ENCODE measurements at places on chromosomes 12 and 14.

DNA sequence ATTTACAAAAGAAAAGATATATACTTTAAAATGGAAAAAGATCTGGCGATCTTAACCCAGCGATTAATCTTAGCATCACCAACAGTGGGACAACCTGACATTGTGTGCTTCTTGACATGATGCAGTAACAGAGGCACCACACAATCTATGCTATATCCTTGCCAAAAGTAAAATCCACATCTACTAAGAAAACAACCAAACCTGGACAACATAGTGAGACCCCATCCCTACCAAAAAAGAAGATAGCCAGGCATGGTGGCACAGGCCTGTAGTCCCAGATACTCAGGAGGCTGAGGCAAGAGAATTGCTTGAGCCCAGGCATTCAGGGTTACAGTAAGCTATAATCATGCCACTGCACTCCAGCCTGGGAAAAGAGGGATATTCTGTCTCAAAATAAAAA lies 50.5 kb downstream of the SINHCAF start:
- DNase-seq = no peak

- DNase-seq = no peak
These were observed 341.6 kb upstream of the FKBP4 start for GRCh38 chr12:2453076-2453760.

DNA sequence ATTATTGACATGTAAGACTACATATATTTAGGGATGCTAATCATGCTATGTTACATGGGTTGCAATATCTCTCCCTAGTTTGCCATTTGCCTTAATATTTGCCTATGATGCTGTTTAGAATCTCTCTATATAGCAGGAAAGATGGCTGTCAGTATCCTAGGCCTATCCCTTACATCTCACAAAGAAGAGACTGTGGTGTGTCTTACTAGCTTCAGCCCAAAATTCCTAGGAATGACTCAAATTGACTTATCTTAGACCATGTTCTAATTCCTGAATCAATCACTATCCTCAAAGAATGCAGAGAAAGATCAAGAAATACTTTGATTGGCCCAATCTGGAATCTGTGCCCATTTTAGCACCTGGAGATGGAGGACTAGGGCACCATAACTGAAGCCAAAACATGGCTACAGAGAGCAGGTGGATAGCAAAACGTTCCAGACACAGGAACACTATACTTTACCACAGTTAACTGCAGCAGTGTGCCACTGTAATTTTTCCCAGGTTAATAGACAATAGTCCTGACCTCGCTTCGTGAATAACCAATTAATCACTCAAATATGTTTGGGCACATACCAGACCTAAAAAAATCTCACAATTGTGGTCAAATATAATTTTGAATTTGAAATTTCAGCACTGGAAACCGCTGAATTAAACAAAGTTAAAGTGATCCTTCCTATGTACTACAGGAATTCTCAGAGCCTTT lies 32.7 kb upstream of the GLIPR1 start:
- DNase-seq = no peak

- no peak for DNase-seq
These were observed 46.8 kb downstream of the PRKCH start for GRCh38 chr14:61368114-61368710.

GRCh38 chr12:92971859-92972524 lies 42.9 kb upstream of the EEA1 start:
- no peak for DNase-seq

GRCh38 chr12:78483767-78484315 lies 380.7 kb upstream of the SYT1 start:
- no peak for DNase-seq

DNA sequence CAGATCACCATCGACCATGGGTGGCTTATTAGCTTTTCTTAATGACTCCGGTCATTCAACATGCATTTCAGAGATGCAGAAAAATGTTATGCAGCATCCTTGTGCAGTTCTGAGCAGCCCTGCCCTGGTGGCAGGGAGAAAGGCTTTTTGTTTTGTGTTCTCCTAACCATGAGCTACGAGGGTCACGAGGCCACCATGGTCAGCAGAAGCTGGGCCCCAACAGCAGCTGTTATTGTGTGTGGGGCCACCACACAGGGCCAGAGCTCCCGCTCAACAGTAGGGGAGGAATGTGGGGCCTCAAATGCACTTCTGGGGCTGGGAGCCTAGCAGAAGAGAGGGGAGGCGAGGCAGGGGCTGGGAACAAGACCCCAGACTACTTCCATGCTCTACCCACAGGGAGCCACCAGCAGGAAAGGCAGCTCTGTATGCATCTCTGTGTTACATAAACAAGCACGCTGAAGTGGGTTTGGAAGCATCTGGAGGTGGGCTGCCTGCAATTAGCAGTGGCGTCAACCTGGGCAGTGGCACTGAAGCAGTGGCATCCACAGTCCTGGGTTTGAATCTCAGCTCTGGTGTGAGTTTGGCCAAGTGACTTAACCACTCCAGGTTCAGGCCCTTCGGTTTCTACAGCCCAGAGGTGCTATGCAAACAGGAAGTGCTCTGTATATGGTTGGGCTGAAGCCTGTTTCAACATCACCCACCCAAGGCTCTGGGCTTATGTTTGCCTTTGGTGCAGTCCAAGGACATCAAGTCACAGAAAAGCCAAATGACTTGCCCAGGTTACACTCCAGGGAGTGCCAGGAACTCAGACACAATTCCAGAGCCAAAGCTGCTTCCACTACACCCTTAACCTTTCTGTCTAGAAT lies 16.3 kb downstream of the GLTP start:
- no peak for DNase-seq

DNA sequence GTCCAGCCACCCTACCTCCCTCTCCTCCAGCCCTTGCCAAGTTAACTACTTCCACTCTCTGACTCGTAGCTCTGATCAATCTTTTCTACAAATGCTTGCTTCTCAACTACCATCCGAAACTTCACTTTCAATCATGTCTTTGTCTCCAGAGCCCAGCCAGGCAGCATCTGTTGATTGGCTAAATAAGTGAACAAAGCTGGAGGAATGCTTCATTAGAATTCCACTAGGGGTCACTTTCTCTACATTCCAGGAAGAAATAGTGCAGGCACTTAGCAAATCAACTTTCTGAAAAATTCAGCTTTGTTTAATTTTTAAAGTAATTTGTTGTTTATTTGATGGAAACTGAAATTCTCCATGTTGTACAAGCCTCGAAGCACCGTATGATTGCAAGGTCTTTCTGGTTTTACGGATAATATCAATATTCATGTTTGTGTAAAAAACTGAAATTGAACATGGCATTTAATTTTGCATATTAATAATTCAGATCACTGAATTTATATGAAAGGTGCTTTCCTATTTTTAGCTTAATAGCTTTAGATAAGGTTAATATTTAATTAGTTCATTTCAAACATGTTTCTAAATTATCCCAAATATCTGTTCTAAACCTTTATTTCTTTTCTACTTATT lies 32.4 kb upstream of the HELB start:
- no peak for DNase-seq

DNA sequence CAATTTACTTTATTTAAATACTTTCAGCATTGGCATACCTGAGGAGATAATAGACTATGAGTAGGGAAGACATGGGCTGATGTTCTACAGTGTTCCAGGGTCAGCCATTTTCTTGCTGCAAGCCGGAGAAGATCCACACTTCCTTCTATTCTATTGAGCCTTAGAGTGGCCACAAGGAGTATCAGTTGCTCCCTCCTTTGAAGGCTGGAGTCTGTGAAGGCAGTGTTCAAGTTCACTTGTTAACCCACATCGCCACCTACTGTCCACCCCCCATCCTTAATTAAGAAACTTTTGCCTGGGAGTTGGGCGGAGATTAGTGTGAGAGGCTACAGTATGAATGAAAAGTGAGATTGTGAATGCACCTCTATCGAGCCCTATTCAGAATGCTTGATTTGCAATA lies 666.6 kb downstream of the NRXN3 start:
- DNase-seq = no peak

DNA sequence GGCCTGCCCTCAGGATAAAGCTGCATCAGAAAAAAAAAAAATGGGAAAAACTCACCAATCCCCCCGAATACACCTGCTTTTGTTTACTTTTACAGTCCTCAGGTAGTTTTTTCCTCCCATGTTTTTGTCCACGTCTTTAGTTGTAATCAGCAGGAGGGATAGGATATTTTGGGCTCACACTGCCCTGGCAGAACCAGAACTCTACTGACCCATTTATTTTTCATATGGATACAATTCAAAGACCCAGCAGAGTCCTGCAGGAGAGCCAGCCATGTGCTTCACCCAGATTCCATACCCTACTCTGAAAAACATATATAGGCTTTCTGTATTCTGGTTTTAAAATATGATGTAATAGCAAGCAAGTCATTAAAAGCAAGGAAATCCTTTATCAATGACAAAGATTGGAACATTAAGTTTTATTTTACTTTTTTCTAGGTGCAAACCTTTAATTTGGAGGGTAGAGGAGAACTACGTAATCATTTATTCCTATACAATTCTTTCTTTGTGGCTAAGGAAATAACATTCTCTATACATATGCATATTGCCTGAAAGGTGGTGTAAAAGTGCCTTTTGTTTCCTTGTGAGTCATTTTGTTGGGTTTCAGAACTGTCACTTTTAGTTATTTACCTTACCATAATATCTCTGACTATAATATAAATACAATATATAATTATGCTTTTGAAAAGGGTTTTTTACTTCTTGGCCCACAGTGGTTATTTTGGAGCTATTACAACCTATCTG lies 19.1 kb downstream of the DACT1 start:
- no peak for DNase-seq

DNA sequence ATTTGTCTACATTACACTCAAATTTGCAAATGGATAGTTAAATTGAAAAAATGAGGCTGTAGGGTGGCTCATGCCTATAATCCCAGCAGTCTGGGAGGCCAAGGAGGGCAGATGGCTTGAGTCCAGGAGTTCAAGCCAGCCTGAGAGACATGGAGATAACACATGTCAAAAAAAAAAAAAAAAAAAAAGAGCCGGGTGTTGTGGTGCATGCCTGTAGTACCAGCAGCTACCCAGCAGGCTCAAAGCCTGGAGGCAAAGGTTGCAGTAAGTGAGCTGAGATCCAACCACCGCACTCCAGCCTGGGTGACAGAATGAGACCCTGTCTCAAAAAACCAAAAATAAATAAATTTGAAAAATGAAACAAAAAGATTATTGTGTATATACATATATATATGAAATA lies 119.9 kb upstream of the MGAT4C start:
- no peak for DNase-seq

GRCh38 chr14:33009673-33010072 lies 71.0 kb downstream of the NPAS3 start:
- no peak for DNase-seq

DNA sequence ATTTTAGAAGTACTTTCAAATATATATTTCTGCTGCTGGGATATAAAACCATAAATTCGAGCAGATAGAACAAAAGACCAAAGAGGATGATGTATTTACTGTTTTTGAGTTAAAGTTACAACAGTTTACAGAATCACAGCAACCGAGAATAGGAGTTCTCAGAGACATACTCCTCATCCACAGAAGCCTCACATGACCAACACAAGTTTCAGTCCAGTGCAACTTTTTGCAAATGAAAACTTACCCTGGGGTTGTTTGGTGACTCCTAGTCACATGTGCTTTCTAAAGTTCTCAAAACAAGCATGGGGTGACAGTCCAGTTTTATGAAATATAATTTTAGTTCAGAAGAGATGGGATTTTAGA lies 117.1 kb downstream of the PRKCH start:
- no peak for DNase-seq

GRCh38 chr12:115216301-115216700 lies 532.3 kb upstream of the TBX3 start:
- no peak for DNase-seq

DNA sequence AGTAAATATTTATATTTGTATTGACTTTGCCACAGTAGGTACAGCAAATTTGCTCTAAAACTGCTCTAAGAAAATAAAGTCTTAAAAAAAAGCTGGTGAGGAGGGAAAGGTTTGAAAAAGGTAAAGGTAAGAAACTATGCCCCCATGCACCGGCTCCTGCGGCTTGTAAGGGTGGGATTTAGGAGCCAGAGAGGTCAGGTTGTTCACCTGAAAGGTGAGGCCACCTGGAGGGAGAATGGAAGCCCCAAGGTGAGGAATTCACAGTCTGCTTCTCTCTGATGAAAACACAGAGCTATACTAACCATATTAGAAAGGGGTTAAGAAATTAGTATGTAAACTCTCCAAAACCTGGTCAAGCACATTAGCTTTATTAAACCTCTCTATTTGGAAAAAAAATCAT lies 31.8 kb downstream of the CPM start:
- DNase-seq = no peak

DNA sequence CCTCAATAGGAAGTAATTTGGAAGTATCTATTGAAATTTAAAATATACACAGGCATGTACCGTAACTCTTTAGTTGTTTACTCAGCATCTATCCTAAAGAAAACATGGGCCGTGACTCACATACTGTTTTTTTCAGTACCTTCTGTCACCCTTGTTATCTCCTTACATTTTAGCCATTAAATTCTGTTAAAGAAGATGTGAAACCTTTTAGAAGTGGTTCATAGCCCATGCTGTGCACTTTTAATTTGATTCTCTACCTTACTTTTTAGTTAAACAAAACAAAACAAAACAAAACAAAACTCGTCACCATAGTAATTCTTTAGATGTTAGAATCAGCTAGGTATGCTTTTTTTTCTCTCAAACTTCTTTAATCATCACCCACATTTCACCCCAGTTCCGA lies 494.4 kb upstream of the RGS6 start:
- no peak for DNase-seq

DNA sequence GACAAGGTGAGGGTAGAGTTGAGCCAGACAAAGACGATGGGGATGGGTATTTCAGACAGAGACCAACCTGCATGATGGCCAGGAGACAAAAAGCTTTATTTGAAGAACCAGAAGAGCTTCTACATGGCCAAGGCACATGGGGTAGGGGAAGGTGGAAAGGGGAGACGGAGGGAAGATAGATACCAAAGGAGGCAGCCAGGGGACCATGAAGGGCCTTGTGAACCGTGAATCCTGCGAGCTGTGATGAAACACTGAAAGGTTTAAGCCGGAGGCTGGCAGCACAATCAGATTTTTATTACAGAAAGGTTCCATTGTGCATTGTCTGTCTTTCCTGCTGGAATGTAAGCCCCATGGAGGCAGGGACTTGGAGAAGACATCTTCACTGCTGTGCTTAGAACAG lies 72.4 kb downstream of the PLXNC1 start:
- DNase-seq = no peak

DNA sequence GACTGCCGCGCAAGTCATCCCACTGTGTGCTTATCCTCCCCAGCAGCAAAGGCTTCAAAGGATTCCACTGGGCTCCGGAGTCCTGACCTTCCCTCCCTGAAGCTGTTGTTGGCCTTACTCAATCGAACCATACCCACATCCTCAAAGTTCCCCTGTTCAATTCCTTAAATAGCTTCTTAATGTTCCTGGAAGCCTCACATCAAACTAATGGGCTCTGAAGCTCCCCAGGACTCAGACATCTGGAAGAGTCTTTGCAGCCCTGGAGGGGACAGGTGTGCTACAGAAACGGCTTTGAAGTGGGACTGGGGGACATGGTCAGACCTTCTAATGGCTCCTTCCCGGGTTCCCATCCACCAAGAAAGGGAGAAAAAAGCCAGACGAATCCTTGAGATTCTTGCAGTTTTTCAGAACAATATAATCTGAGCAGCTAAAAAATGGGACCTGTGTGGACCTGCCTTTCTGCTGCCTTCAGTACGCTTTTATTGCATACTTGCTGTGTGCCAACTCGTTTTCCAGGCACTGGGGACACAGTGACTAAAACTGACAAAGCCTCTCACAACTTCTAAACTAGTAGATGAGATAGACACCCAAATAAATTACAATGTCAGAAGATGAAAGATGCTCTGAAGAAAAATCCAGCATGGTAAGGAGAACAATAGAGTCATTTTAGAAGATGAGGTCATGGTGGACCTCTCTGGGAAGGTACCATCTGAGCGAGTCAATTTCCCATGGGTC lies 204.5 kb downstream of the MON2 start:
- no peak for DNase-seq

Measured in T-helper 1 cell (primary cell).